Endothelial cell of umbilical vein (primary cell): ENCODE measurements at places on chromosomes 7 and 10.

- DNase-seq = no peak
Measured at GRCh38 chr7:141698247-141699015, 3.5 kb downstream of the DENND11 start.

DNA sequence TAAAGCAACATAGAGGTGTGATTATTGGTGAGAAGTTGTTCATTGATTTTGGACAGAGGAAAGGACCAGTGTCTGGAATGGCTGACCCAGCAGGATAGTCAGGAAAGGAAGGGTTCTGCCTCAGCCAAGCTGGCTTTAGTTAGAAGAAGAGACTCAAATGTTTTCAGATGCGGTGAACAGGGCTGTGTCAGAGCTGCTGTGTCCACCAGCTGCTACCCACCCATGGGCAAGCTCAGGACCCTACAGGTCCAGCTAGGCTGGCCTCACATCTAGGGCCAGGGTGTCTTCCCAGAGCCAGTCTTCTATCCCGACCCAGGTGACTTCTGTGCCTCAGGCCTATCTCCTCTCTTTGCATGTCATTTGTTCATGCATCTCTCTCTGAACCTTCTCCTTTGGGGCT lies 37.3 kb upstream of the CXCL12 start:
- DNase-seq = no peak

DNA sequence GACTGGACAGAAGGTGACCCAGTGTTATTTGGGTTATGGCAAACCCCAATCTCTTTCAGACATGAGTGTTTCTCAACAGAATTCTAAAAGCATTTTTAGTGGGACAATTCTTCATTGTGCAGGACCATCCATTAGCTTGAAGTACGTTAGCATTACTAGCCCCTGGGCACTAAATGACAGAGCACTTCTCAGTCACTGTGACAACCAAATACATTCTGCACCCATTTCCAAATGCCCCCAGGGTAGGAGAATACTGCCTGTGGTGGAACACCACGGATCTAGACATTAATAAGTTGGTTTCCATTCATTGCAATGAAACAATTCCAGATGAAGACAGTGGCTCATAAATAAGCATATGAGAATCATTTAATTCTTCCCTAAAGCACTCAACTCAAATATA lies 102.4 kb upstream of the FRMD4A start:
- DNase-seq = no peak

GRCh38 chr7:129780974-129781927 lies 169.7 kb downstream of the NRF1 start:
- DNase-seq = no peak

- DNase-seq = no peak
Measured at GRCh38 chr7:16080131-16080530, 341.2 kb downstream of the CRPPA start.

- DNase-seq = no peak
Measured at GRCh38 chr10:29136411-29136810, 152.5 kb upstream of the LYZL1 start.

DNA sequence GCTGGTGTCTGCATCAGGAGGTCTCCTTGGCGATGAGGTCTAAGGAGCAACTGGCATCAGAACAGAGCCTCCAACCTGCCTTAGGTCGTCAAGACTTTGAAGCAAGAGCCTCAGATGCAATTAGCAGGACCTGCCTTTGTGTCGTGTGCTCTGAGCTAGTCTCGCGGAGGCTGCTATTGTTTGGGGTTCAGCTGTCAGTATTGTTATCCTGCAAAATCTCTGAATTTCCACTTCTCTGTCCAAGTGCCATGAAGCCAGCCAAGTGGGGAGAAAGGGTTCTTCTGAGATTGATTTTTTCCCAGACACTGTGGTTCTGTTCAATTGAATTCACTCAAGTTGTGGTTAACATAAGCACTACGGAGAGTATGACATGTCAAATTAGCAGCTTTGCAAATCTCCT lies 78.7 kb downstream of the ADARB2 start:
- DNase-seq = no peak

DNA sequence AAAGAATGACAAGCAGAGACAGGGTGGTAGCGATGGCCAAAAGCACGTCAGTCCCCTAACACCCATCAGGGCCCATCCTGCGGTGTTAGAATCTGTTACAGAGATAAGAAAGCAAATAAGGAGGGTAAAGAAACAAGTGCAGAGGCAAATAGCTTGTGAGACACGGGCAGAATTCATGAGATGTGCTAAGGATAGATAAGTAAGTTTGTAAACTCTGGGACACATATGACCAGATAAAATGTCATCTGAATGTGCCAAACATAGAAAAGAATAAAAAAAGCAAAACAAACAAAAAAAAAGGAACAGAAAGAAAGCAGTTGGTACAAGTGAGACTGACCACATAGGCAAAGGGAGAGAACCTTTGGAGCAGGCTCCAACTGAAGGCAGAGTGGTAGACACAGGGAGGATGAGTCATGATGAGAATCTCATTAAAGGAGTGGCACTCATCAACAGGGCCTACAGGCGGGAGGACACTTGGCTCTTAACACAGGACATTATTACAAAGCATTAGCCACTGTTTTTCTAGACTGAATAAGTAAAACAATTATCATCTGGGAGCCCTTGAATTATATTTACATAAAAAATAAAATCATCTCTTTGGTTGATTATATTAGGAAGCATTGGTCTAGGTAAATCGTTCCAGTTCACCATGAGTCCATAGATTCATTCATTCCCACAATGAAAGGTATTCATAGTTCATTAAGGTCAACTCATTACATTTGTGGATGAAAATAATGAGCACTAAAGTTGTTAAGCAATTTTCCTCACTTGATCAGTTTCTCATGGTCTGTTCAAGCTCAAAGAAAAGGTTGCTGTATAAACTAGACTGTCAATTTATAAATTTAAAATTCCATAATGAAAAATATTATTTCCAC lies 21.5 kb upstream of the EPHB6 start:
- DNase-seq = no peak

- no peak for DNase-seq
Measured at GRCh38 chr7:18509481-18509880, 13.9 kb downstream of the HDAC9 start.

GRCh38 chr7:45084901-45085618 lies 3.7 kb downstream of the NACAD start:
- no peak for DNase-seq

- no peak for DNase-seq
Measured at GRCh38 chr10:52785418-52785817, 12.8 kb upstream of the MBL2 start.

- no peak for DNase-seq
Measured at GRCh38 chr10:1526436-1527055, 210.8 kb downstream of the ADARB2 start.

DNA sequence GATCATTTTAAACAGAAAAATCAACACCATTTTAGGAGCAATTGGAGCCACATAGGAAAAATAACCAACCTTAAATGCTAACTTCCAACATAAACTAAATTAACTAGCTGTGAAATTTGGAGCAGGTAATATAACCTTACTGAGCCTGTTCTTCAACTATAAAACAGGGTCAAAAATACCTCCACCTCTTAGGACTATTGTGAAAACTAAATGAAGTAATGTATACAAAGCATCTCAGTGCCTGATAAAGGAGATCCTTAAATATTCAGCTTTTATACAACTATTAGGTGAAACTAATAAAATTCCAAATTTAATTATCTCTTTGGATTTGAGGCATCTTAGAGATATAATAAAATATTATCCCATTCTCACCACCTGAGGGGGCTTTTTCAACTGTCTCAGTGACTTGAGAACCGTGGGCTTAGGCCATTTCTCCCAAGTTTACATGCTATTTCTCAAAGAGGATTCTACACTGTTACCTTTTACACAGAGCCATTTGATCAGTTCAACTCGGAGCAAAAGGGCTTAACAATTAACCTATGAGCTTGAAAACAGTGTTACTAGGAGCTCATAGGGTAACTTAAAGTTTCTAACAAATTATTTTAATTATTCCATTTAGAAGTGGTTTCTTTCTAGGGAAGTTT lies 165.0 kb upstream of the ASAH2 start:
- DNase-seq = peak; percentile 30

- DNase-seq = no peak
Measured at GRCh38 chr7:44805950-44806349, 9.5 kb downstream of the PPIA start.

DNA sequence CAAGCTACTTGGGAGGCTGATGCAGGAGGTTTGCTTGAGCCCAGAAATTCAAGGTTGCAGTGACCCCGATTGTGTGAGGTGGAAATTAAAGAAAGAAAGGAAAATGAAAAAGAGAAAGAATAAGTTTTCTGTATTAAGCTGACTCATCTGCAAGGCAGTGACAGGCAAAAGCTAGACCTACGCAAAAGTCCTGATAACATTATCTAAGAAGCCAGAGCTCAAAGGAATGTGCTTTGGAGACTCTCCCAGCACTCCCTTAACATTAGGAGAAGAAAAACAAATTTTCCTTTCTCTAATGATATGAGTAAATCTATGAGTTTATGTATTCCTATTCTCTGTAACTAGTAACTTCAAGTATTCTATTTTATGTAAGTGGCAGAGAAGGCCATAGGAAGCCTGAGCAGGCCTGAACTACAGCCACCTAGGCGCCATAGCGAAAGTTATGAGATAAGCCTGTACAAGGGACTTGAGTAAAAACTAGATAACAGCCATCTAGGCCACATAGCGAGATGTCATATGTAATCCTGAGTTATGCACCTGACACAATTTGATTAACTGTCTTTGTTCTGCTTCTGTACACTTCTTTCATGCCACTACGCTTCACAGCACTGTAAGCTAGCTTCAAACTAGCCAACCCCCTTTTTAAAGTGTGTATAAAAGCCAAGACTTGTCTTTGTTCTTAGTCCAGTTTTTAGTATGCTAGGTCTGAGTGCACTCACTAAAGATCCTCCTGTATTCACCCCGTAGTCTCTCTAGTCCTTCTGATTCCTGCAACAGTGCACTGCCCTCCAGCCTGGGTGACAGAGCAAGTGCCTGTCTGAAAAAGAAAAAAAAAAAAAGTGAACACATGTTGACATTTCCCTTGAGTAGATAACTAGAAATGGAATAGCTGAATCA lies 9.4 kb upstream of the ZWINT start:
- DNase-seq = no peak

GRCh38 chr10:44500451-44500850 lies 115.6 kb upstream of the CXCL12 start:
- no peak for DNase-seq

DNA sequence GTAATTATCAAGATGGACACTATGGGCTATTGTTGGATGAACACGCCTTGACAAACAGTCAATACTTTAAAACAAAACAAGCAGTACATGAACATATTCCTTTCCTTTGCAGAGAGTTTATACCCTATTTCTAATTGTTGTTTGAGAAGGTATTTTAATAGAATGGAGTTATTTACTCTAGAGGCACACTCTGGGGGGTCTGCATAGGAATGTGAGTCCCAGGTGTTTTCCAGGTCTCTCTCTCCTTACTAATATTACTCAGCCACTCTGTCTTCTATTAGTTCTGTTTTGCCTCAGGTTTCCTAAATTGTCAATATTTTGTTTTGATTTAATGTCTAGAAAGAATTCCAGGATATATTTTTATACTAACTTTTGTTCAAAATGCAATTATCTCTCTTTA lies 1091.4 kb downstream of the CNTNAP2 start:
- no peak for DNase-seq

DNA sequence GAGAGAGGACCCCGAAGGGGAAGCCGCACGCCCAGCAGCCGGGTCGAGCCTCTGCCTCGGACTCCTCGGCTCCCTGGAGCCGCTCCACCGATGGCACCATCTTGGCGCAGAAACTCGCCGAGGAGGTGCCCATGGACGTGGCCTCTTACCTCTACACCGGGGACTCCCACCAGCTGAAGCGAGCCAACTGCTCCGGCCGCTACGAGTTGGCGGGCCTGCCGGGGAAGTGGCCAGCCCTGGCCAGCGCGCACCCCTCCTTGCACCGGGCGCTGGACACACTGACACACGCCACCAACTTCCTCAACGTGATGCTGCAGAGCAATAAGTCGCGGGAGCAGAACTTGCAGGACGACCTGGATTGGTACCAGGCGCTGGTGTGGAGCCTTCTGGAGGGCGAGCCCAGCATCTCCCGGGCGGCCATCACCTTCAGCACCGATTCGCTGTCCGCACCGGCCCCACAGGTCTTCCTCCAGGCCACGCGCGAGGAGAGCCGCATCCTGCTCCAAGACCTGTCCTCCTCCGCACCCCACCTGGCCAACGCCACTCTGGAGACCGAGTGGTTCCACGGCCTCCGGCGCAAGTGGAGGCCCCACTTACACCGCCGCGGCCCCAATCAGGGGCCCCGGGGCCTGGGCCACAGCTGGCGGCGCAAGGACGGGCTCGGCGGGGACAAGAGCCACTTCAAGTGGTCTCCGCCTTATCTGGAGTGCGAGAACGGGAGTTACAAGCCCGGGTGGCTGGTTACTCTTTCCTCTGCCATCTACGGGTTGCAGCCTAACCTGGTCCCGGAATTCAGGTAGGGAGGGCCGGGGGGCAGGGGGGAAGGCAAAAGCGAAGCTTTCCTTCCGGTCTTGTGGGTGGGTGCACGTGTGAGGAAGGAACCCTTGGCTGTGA lies 973 bp downstream of the GPR158 start:
- DNase-seq = no peak
